ENCODE measurements at places on chromosomes 16 and 17.

GRCh38 chr17:28433721-28434120 lies 27.7 kb upstream of the SLC46A1 start:
- DNase-seq, result no peak

- no peak for DNase-seq
Observed at GRCh38 chr17:60557805-60558204, 31.8 kb upstream of the APPBP2 start.

DNA sequence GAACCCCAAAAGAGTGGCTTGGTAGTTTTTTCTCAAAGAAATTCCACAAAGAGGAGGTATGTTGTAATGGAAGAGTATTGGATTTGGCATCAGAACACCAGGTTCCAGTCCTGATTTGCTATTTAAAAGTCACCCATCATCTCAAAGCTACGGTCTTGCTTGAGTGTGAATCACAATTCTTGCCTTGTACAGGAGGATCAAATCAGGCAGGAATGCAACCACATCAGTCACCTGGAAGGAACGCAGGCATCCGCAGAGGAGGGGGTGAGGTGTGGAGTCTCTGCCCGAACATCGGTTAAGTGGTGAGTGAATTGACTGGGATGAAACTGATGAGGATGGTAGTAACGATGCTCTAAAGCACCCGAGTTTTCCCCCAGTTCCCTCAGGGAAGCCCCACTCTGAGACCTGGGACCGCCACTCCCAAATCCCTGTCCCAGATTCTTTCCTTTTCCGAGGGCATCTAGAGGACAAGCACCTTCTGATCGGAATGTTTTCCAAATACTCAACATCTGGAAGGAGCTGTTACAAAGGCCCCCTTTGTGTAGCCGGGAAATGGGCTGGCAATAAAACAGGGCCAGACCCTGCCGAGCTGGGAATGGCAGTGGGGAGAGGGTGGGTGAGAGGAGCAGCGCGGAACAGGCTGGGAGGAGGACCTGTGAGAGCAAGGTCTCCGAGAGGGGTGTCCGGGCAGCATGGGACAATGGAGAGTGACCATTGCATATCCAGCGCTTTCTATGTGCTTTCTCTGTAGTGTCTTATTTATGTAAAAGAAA lies 469.6 kb downstream of the SLC39A11 start:
- DNase-seq, result no peak

DNA sequence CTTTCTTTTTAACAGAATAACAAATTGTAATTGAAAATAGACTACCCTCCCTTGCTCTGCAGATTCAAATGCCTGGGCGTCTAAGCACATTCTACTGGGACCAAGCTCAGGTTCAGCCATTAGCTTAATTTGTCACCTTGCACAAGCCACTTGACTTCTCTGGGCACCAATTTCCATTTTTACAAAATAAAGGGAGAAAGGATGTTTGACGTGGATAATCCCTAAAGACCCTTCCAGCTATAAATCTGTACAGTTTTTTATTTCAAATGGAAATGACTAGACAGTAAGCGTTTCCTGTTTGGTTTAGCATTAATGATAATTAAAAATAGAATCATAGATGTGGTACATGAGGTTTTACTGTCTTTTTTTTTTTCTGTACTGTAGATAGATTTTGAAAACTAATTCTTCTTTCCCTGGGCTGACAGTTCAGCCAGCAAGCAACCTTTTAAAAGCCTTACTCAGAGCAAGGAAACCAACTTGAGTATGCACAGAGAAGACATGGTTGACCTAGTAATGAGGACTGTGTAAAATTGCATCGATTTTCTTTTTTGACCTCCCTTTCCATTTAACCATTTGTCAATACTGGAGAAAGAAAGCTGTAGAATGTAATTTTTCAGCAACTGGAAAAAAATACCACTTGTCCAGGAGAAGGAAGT lies 1329.5 kb upstream of the CDH8 start:
- no peak for DNase-seq

- DNase-seq, result no peak
Observed at GRCh38 chr16:47716571-47716970, 255.4 kb downstream of the PHKB start.

DNA sequence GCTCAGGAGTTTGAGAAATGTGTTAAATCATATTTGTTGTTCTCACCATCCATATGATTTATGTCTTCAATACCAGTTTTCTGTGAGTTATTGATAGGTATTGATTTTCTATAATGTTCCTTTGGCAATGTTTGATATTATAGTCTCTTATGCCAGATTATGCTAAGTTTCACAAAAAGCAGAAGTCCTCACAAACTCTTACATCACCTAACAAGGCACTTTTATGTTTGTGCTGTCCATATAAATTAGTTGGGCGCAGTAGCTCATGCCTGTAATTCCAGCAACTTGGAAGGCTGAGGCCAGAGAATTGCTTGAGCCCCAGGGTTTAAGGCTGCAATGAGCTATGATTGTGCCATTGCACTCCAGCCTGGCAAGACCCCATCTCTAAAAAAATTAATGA lies 12.6 kb upstream of the UQCRC2 start:
- DNase-seq, result no peak

GRCh38 chr17:534071-534691 lies 180.5 kb downstream of the VPS53 start:
- no peak for DNase-seq

DNA sequence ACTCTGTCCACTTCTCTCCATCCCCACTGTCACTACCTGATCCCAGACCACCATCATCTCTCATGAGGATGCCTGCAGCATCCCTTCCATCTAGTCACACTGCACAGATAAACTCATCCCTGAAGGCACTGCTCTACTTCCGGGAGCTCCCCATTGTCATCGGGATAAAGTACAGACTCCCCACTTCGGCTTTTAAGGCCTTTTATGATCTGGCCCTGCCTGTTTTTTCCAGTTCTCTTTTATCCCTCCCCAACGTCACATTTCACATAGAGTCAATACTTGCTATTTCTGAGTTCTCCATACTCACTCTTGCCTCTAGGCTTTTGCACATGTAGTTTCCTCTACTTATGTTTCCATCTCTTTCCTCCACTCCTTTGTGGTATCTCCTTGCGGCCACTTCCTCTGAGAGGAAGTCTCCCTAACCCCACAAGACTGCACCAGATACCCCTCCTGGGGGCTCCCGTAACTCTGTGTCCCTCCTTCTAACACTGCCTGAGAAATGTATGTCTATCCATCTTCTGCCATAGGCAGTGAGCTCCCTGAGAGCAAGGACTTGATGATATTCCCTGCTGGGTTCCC lies 66.9 kb downstream of the COPRS start:
- DNase-seq, result peak; percentile 4

DNA sequence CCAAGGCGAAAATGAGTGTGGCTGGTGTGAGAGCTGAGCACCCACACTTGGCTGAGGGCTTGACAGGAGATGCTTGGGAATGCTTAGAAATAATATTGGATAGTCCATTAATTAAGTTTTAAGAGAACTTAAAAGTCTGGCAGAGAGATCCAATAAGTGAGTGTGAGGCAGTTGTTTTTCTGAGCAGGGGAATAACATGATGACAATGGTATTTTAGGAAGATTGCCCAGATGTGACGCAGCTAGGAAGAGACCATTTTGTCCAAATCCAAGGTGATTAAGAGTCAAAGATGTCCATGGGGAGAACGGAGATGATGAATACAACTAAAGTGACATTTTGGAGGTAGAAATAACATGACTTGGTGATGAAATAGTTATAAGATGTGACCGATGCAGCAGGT lies 102.8 kb upstream of the AXIN2 start:
- DNase-seq, result peak; percentile 23

DNA sequence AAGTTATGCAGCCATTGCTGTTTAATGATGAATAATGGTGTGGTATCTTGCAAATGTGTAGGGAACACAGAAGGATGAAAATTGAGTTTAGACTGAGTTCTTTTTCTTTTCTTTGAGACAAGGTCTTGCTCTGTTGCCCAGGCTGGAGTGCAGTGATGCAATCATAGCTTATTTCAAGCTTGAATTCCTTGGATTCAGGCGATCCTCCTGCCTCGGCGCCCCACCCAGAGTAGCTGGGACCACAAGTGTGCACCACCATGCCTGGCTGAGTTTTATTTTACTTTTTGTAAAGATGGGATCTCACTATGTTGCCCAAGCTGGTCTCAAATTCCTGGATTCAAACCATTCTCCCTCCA lies 74.6 kb upstream of the TBC1D3K start:
- no peak for DNase-seq

DNA sequence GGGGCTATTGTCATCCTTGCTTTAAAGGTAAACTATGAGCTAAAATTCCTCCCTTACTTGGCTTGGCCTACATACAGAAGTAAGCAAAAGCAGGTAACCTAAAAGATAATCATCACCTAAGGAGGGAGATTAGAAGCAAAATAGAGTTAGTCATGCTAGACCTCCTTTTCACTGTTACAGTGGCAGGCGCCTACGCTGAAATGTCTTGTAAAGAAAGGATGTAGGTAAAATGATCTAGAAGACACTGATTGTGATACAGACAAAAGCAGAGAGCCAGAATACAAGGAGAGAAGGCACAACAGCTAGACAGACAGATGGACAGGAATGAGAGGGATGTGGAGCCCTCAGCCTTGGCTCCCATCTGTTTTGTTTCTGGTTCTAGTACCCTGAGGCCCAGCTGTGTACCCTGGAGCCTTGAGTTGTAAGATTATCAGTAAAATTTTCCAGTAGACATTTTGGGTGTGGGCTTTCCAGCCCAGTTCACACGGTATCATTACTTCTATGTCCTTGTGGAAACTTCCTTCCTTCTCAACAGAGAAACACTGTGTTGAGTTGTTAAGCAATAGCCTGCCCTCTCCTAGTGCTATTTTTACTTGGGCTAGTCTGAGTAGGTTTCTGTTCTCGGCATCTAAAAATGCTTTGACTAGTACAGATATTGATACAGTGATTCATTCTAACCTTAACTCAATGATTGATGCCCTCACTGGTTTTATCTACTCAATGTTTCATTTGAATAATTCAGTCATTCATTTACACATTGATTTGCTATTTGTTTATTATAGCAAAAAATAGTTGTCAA lies 7.7 kb upstream of the C16orf78 start:
- DNase-seq, result no peak
